Foreskin keratinocyte (primary cell): ENCODE measurements at places on chromosomes 3 and 15.

DNA sequence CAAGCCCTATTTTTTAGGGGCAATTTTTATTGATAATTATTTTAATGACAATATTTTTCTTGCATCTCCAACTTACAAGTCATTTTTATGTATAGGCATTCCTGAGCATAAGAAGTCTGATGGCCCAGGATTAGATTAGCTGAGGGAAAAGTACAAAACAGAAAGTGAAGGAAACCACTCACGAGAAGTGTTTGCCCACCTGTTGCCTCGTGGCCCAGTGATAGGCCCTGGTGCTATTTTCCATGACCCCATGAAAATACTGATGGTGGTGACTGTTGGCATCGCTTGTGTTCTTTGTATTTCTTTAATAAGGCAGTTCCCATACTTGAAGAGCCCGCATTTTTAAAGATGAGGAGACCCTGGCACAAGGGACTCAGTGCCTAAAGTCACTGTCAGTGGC lies 7.9 kb upstream of the LMCD1 start:
- no peak for DNase-seq

GRCh38 chr15:71660501-71660900 lies 149.9 kb upstream of the NR2E3 start:
- no peak for DNase-seq

DNA sequence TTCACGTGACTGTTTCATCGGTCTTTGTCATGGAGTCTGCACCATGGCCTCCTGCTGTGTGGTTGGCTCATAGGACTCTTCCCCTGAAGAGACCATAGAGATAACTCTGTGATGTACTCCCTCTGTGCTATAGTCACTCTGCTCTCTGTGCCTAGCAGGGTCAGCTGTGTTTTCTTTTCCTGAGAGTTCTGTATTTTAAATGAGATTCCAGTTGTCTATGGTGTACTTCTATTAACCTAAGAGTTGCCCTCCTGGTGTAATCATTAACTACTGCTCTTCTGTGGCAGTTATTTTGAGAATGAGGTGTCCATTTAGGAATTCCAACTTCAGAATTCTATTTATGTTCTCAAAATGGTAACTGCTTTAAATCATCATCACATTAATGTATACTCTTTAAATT lies 114.5 kb upstream of the ARPP21 start:
- DNase-seq, result no peak

- no peak for DNase-seq
Measured at GRCh38 chr3:119817071-119817470, 35.2 kb downstream of the NR1I2 start.

DNA sequence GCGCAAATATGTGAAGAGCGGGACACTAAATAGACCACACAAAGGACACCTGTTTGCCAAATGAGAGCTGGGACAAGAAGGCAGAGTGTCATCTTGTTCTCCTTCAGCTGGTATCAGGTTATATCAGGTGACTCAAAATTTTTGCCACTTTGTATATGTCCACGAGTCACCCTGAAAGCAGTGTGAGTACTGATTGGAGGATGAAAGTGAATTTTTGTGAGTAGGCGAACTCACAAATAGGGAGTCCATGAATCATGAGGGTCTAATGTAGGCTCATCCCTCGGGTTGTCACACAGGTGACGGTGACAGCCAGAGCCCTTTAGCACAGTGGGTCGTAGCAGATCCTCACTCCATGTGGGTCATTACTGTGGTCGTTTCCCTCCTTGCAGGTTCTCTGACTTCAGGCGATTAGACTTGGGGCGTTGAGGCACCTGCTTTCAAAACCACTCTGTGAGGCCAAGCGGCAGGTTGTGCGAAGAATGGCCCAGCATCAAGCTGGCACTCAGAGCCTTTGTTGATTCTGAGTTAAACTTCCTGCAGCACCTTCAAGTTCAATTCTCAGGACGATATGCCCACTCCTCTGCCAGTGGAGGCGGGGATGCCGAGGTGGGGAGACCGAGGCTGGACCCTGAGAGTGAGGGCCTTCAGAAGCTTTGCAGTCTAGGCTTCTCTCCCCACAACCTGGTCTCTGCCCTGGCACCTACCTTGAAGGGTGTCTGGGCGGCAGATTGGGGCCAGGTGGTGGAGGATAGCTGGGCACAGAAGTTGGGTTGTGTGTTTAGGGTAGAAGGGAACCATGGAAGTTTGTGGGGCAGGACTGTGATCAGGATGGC lies 173.8 kb downstream of the SMAD6 start:
- DNase-seq, result no peak

- DNase-seq, result no peak
Measured at GRCh38 chr3:186751480-186751879, 31.9 kb upstream of the EIF4A2 start.

DNA sequence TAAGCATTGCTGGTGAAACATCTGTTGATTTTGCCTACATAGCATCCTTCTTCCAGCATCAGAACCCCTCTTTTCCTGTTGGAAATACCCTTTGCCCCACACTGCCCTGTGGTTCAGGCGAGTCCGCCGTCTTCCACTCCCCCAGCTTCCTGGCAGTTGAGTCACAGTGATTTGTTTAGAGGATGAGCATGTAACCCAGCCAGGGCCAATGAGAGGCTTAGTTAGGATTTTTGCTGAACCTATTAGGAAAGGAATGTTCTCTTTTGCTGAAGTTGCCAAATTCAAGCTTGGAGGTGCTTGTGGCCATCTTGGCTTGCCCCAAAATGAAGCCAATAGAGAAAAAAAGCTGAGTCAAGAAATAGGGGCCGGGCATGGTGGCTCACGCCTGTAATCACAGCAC lies 19.0 kb upstream of the MEX3B start:
- DNase-seq, result no peak

- no peak for DNase-seq
Measured at GRCh38 chr3:43024181-43024885, 45.2 kb downstream of the GASK1A start.

DNA sequence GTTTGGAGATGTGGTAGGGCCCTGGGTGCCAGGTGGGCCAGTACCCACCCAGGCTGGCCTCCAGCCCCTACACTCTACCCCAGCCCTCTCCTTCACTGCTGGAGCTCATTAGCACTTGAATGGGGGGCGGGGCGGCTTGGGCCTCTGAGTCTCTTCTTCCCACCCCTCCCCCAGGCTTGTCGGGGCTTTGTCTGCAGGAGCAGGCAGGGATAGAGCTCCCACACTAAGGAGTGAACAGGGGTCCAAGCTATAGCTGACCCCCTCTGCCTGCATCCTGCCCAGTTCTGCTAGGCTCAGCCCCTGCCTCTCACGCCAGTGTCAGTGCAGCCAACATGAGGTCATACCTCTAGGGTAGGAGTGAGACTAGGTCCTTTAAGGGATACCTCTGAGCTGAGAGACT lies 5.2 kb downstream of the GNAI2 start:
- no peak for DNase-seq
